ENCODE measurements at places on chromosomes 5 and 9.

DNA sequence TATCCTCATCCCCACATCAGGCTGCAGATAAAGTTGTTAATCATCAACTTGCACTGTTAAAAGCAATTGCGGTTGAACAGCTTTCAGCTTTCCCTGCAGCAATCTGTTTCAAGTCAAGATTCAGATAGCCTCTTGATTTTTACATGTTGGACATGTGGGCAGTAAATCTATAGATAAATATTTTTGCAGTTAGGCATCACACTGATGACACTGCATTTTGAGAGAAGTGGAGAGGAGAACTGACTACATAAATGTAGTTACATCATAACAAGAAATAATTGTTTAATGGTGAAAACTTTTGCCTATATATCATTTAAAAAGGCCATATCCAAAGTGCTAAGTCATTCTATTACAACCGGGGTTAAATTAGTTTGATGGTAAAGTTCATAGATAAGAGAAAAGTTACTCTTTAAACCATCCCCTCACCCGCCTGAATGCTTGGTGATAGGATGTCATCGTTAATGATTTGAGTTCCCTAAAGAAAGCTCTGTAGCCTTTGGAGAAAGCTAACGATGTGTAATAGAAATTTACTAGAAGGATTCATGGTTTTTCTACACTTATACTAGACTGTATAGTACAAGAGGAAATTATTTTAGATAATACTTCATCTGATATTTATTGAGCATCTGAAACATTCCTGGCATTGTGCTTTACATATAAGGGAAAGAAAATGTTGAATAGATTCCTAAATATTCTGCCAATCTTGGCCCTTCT lies 30.8 kb upstream of the ALDH1A1 start:
- DNase-seq = no peak

DNA sequence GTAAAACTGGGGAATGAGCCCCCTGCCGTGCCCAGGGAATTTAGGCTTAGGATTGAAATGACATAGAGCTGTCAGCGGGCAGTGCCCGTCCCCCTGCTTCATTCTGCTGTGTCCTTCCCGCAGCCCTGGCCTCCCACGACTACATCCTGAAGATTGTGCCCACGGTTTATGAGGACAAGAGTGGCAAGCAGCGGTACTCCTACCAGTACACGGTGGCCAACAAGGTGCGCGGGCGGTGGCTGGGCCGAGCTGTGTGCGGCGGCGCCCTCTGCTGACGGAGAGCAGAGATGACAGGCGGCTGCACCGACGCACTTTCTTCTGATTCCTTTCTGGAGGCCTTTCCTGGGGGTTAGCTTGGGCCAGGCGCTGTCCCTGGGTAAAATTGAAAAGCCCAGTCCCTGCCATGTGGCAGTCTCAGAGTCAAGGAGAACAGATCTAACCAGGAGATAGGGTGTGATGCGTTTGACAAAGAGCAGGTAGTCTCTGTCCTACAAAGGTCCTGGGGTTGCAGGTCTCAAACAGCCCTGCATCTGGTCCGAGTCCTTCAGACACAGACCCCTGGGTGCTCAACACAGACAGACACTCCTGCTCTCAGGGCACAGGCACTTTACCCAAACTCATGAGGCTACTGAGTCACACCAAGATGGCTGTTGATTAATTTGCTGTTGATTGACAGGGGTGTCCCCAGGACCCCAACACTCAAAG lies 26.8 kb upstream of the RPL26L1 start:
- DNase-seq = peak; percentile 71

- no peak for DNase-seq
These were observed 5.3 kb upstream of the ZNF782 start for GRCh38 chr9:96859461-96860198.

DNA sequence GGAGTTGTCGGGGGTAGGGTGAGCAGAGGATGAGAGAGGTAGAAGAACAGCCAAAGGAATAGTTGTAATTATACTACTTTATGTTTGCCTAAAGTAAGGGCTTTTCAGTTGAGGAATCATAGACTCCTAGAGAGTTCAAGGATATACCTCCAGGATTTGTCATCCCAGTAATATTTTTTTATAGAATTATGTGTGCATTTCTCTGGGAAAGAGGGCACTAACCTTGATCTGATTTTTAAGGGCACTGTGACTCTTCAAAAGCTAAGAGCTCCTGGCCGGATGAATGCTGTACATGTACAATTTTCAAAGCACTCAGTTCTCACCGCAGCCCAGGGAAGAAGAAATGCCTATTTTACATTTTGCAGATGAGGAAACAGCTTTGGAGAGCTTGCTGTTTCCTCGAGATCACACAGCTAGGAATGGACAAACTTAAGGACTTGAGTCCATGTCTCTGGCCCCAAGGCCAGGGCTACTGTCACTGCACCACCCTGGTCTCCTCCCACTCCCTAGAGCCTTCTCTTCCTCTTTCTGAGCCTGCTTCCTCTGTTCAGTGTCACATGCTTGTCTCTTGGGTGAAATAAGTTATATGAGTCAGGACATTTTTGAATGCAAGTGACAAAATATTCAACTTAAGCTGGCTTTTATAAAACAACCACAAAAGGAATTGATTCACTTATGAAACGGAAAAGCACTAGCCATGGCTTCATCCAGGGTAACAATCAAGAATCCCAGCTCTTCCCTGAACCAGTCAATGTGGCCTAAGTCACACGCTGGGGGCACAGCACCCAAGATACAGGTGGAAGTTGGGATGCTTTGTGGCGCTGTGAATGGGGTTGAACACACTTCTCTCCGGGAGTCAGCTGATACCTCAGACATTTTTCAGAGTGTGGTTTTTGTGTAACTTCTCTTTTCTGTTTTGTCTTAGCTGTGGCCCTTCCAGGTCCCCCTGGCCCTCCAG lies 45.7 kb upstream of the TGFBR1 start:
- DNase-seq = no peak

DNA sequence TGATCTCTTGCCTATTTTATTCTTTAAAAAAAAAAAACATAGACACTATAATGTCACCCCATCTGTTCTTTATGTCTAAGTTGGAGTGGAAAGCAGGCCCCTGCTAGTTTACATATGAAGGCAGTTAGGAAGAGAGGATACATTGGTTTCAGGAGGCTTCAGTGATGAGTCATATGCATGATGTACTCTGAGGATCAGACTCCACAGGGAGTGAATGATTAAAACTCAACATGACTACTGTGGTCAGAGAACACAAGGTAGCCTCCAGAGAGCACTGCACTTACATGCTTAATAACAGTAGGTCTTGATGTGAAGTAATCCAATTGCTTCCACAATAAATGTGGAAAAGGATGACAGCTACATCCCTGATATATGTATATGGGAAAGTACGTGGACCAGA lies 22.7 kb upstream of the FSTL4 start:
- DNase-seq = no peak

GRCh38 chr9:79623799-79624721 lies 52.3 kb downstream of the TLE4 start:
- peak; percentile 42 for DNase-seq

DNA sequence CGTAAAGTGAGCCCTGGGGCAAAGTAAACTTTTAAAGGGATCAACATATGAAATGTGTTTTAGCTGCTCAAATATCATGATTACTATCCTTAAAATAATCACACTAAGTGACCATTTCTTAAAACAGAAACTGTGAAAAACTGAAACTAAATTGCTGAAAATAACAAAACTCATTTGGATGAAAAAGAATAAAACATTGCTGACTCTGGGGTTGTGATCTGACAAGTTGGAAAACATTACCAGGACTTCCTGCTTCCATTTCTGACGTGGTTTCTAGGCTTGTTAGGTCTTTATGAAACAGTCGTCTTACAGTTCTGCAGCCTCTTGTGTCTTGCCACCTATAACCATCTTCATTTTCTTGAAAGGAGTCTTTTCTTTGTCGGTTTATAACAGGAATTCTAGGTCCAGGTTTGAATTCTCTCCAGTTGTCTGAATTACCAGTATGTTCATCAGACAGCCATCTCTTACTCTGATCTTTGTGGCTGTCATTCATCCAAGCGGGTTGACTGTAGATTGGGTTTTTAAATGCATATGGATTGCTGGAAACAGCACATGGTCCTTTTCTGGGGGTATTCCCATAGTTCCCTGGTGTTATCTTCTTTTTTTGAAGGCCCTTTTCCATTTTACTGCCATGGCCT lies 1.7 kb downstream of the TUT7 start:
- no peak for DNase-seq

GRCh38 chr9:27645161-27645840 lies 72.0 kb upstream of the C9orf72 start:
- no peak for DNase-seq

DNA sequence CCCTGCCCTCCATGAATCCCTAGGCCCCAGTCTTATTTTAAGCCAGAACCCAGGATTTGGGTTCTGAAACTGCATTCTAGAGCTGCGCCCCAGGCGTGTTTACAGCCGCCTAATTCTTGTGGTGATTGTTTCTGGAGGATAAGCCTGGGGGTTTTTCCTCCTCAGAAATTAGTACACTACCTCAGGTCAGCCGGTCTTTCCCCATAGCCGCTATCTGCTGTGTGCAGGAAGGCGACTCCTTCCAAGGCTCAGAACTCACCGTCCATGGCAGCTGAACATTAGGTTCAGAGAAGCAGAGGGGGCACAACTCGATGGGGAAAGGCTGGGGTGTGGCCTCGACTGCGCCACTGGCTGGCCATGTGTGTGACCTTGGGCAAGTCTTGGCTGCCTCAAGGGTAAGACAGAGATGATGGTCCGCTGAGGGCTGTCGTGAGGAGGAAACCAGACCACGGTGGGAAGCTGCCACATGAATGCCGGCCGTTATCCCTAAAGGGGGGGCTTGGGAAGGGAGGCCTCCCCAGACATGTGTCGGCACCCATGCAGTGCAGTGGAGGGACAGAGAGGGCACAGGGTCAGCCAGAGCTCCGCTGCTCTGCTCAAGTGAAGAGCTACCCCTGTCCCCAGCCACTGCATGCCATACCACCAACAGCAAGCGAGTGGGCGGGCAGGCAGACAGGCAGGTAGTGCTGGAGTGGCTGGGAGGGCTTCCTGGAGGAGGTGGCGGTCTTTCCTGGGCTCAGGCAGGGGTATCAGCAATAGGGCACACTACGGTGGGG lies 28.9 kb downstream of the SHB start:
- no peak for DNase-seq

GRCh38 chr5:59760785-59761348 lies 132.7 kb downstream of the PDE4D start:
- DNase-seq = no peak

- DNase-seq = no peak
These were observed 109.9 kb downstream of the RPS23 start for GRCh38 chr5:82168294-82168693.

DNA sequence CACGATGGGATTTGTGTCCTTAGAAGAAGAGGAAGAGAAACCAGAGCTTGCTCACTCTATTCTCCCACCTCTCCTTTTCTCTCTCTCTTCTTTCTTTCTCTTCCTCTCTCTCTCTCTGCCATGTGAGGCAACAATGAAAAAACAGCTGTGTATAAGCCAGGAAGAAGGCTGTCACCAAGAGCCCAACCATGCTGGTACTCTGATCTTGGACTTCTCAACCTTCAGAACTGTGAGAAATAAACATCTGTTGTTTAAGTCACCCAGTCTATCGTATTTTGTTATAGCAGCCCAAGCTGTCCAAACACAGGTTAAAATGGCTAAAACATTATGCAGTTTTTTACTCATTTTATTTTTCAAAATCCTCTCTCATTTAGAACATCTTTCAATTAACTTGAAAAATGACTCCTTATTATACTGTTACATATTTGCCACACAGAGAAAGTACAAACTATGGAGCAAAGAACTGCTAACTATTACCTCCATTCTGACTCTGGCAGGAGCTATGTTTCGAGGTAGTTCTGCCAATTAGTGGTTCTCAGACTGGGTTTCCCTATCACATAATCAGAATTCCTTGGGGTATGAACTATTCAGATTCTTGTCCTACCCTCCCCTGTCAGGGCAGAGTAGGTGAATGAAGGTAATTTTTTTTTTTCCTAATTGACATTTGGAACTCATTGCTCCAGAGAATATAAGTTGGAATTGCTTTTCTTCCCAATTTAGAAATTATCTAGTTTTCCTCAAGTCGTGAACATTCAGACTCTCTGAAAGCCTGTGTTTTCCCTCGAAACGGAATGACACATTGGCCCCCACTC lies 434.6 kb downstream of the ENC1 start:
- no peak for DNase-seq

DNA sequence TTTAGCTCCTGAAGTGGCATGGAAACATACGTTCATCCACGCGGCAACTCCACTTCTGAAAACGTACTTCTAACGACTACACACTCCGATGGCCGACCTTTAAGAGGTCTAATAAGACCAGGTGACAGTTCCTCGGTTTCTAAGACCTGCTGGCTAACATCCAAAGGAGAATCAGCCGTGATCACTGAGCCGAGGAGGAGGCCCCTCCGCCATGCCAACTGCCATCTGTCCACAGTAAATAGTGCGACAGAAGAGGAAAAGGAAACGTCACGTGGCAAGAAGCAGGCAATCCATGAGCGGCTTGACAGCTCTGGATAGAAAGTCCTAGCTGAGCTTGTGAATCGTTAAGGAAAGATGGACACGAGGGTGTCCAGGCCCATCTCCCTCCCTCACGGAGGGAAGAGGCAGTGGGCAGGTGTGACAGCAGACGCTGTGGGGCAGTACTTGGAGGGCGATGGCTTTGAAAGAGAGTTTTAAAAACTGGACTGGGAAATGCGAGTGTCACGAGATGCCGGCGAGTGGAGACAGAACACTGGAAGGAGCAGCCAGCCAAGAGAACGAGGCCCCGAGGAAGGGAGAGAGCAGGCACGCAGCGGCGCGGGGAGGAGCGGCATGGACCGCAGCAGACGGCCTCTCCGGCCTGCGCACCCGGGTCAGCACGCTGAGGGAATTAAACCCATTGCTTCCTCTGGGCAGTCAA lies 66.7 kb upstream of the TBC1D9B start:
- DNase-seq = no peak

DNA sequence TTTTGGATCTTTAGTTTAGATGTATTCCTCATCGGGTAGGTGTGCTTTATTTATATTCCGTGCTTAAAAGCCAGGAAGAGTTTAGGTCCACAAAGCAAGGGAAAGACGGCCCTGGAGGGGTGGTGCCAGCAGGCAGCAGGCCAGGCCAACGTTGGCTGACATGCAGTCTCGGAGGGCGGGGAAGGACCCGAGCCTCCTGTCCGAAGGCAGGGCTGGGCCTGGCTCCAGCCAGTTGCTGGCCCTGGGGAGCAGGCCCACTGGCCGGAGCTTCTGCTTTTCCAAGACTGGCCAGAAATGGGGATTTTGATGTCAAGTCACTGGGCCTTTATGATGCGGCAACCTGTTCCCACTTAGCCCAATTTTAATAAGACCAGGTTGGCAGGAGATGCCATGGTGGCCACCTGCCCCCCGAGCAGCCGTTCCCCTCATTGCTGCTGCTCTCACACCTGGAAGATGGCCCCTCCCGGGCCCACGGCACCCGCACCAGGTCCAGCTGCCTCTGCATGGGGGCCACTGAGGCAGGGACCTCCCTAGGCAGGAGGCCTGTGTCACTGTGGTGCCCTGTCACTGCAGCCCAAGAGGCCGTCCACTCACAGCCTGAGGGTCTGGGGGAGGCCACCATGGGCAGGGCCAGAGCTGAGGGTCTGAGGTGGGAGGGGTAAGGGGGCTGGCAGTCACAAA lies 23.2 kb downstream of the LPCAT1 start:
- DNase-seq = no peak

DNA sequence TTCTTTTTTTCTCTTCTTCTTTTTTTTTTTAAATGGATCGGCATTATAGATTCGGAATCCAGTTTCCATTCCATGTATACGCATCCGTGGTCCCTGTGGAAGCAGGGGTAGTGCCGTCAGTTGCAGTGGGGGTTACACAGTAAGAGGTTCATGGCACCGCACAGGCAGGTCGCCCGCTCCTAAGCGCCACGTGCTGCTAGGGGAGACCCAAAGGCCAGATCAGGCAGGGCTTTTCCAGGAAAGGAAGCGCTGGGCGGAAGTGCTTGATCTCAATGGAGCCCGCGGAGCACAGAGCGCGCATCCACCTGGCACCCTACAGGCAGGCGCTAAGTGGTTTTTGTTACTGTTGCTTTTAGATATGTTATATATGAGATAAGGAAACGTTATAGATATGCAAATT lies 174.8 kb upstream of the OR13F1 start:
- no peak for DNase-seq
